ENCODE measurements at places on chromosomes 7 and 10. TPM values are rescaled to one million over a fixed set of nuclear protein-coding genes. Genes with fewer than 3 reads are reported as not detected.

ZNF282 gene
- total RNA-seq: 40.0 TPM

IKZF1 gene
- 3.1 TPM for total RNA-seq

DENND2A gene
- total RNA-seq: 41.0 TPM

ZCCHC24 gene
- 60.0 TPM for total RNA-seq

WNT8B gene
- not detected for total RNA-seq

FAM180A gene
- total RNA-seq: not detected

STAG3 gene
- 1.9 TPM for total RNA-seq

All from endothelial cell (in vitro differentiated cells).